Thyroid gland (tissue), 4 donors: ENCODE measurements at places on chromosomes 2 and 18. TPM values are rescaled to one million over a fixed set of nuclear protein-coding genes. Genes with fewer than 3 reads are reported as not detected.
A peak's percentile ranks its signal among the peaks of the same experiment; 100 is the strongest.

SLC66A2 gene
- total RNA-seq: 193 TPM

TRIM54 gene
- total RNA-seq: not detected

GRCh38 chr2:234286956-234287355 lies 209.9 kb downstream of the ARL4C start:
- H3K4me1 ChIP-seq: no peaks in the 10 kb centered on the region
- DNase-seq: no peak
- H3K27ac ChIP-seq: no peak overlapping the region

GRCh38 chr2:16425462-16426336 lies 239.9 kb downstream of the CYRIA start:
- peak; percentile 64 for DNase-seq
- H3K4me3 ChIP-seq: no peak overlapping the region
- H3K27ac ChIP-seq: peak overlapping the region; percentile 67
- no peaks in the 10 kb centered on the region for H3K27me3 ChIP-seq
- H3K36me3 ChIP-seq: no peaks in the 10 kb centered on the region

OSR1 gene
- 15.2 TPM for total RNA-seq

GALR1 gene
- total RNA-seq: 0.11 TPM

ZNF2 gene
- total RNA-seq: 5.6 TPM

- no peak overlapping the region for H3K27ac ChIP-seq
- no peaks in the 10 kb centered on the region for H3K27me3 ChIP-seq
- no peak overlapping the region for H3K4me3 ChIP-seq
- H3K36me3 ChIP-seq: no peaks in the 10 kb centered on the region
These were observed 47.2 kb upstream of the GPR17 start for GRCh38 chr2:127598711-127599110.

GRCh38 chr2:190110131-190110530 lies 47.6 kb upstream of the MSTN start:
- H3K36me3 ChIP-seq: no peaks in the 10 kb centered on the region
- no peak for DNase-seq
- H3K4me3 ChIP-seq: no peak overlapping the region
- H3K27me3 ChIP-seq: no peaks in the 10 kb centered on the region
- H3K27ac ChIP-seq: no peak overlapping the region

ACYP2 gene
- 14.1 TPM for total RNA-seq

DNA sequence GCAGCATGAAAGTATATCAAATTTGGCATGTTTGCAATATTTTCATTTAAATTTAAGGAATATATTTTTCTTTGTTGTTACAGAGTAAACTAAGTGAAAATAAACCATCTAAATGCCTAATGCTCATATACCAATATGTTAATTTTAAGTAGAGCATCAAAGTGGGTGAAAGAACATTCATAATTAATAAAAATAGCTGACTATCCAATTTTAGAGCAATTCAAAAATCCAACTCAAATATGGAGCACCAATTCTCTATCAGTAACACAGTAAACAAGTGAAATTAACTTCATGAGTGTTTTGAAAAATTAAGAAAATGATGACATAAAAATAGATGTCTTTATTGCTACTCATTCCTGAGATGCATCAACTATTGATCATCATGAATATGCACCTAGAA lies 893.0 kb downstream of the DSC3 start:
- no peak for DNase-seq
- H3K36me3 ChIP-seq: no peaks in the 10 kb centered on the region
- H3K4me3 ChIP-seq: no peak overlapping the region
- no peaks in the 10 kb centered on the region for H3K4me1 ChIP-seq

TSPYL6 gene
- not detected for total RNA-seq

SDC1 gene
- 24.5 TPM for total RNA-seq

- H3K36me3 ChIP-seq: no peaks in the 10 kb centered on the region
- H3K4me1 ChIP-seq: no peaks in the 10 kb centered on the region
- no peak overlapping the region for H3K4me3 ChIP-seq
- H3K27me3 ChIP-seq: no peaks in the 10 kb centered on the region
- H3K27ac ChIP-seq: no peak overlapping the region
These were observed 164.0 kb downstream of the GRB14 start for GRCh38 chr2:164457271-164457670.
